ENCODE measurements at places on chromosomes 7 and 10.

DNA sequence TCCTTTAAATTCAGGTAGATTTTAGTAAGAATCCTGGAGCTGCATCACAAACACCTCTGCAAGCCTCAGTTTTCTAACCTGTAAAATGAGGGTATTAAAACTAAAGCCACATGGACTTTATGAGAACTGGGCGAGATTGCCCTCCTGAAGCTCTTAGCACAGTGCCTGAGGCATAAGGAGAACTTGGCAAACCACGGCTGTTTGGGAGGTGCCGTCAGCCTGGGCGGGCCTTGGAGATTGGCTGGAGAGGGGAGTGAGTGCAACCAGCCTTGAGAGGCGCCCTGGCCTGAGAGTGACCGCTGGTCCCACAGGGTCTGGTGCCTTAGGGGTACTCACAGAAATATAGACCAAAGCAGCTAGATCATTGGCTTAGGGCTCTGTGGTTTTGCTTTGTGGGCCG lies 5.4 kb upstream of the TNS3 start:
- DNase-seq = no peak

- no peak for DNase-seq
Measured at GRCh38 chr10:43128958-43129706, 9.1 kb upstream of the CSGALNACT2 start.

GRCh38 chr10:29033311-29033940 lies 255.4 kb upstream of the LYZL1 start:
- no peak for DNase-seq

DNA sequence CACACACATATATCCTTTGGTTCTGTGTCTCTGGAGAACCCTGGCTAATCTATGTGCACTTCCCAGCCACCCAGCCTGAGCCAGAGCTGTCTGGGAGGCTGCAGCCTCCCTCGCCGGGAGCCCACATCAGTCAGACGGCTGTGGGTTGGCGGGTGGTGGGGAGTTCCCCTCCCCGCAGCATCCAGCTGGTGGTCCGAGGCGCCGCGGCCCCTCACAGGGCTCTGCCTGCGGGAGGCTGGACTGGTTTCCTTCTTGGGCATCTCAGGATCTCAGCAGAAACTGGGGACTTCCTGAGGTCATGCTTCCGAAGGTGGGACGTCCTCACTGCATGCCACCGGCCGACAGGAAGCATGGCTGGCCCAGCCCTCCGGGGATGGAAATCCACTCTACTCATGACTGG lies 22.0 kb upstream of the PSMG3 start:
- no peak for DNase-seq

DNA sequence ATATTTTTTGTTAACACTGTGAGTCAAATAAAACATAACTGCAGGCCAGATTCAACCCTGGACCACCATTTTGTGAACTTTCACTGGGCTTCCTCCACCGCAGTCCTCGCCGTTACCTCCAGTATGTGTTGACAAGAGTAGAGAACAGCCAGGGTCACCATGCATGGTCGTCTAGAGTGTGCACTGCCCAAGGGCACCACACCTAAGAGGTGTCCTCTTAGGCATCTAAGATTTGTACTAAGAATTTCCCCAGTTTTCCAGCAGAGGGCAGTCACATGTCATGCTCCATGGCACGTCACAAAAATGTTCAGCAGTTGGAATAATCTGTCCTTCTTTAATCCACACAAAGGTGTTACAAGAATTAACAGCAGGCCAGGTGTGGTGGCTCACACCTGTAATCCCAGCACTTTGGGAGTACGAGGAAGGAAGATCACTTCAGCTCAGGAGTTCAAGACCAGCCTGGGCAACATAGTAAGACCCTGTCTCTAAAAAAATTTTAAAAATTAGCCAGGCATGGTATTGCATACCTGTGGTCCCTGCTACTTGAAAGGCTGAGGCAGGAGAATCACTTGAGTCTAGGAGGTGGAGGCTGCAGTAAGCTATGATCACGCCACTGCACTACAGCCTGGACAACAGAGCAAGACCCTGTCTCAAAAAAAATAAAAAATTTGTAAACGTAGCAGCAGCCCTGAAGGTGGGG lies 71.2 kb upstream of the FOXK1 start:
- peak; percentile 57 for DNase-seq

DNA sequence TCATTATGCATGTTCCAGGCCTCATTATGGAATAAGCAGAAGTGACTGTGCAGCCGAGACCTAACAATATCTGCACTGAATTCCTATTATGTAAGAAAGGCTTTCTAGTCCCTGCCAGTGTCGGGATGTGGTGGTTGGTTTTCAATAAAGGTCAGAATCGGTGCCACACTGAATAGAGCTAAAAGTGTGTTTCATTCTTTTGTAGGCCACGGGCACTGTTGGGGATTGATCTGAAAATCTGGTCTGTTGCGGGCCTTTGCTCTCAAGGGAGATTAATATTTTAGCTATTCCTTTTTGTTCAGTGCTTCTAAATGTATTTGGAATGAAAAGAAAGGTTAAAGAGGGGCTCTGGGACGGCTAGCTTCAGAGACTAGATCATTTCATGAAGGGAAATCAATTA lies 559.4 kb upstream of the GALNT17 start:
- no peak for DNase-seq

- peak; percentile 36 for DNase-seq
Measured at GRCh38 chr10:74103560-74104258, 46.9 kb downstream of the AP3M1 start.

GRCh38 chr7:104264285-104264684 lies 56.5 kb upstream of the ORC5 start:
- DNase-seq = no peak

- no peak for DNase-seq
Measured at GRCh38 chr10:10209167-10209566, 808.5 kb upstream of the CELF2 start.

- no peak for DNase-seq
Measured at GRCh38 chr10:22620929-22621328, 93.4 kb downstream of the PIP4K2A start.

DNA sequence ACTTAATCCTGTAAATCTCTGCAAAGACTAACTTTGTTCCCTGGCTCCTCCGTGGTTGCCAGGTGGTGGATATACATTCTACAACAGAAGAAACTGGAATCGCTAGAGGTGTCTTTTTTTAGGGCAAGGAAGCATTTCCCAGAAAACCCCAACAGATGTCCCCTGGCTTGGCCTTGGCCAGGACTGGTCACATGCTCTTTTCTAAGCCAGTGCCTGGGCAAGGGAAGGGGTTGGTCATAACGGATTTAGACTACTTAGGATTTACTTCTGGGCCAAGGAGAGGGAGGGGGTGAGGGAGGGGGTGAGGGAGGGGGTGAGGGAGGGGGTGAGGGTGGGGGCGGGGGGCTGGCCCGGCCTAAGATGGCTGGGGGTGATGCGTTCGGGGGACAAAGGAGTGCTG lies 105.7 kb downstream of the SNX10 start:
- no peak for DNase-seq

DNA sequence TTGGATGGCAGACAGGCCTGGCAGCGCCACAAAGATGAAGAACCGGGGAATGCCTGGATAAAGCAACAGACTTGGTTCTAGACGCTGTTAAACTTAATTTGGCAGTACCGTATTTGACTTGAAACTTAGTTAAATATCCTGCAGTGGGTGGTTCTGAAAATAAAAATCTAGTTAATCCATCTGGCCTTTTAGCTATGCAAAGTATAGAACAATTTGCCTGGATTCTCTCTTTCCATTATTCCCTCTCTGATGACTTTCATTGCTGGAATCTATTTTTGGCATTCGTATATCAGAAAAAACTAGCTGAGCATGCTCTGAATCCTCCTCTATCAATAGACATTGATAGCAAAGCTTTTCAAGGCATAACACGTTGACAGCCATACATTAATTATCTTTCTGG lies 203.6 kb downstream of the MACC1 start:
- DNase-seq = no peak

- DNase-seq = no peak
Measured at GRCh38 chr10:124157271-124157681, 63.9 kb upstream of the CHST15 start.

GRCh38 chr10:116798859-116799258 lies 50.4 kb upstream of the ENO4 start:
- no peak for DNase-seq

DNA sequence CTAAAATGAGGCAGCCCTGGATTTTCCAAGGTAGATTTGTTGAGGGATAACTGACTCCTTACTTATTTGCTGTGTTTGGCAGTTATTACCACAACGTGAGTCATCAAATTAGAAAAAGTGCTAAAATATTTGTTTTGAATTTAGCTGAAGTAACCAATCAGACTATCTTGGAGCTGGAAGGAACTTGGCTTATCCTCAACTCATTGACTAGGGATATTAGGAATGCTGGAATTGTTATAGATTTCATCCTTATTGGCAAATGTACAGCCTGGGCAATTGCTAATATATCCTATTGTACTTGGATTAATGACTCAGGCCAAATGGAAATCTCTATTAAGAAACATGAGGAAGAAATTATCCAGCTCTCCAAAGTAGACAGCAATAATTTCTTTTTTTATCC lies 1189.0 kb upstream of the LRRN3 start:
- DNase-seq = no peak

GRCh38 chr10:116237260-116237659 lies 35.7 kb downstream of the GFRA1 start:
- DNase-seq = no peak

GRCh38 chr7:108581655-108582491 lies 12.2 kb downstream of the DNAJB9 start:
- DNase-seq = no peak

GRCh38 chr10:76651154-76651553 lies 986.5 kb downstream of the KCNMA1 start:
- no peak for DNase-seq

DNA sequence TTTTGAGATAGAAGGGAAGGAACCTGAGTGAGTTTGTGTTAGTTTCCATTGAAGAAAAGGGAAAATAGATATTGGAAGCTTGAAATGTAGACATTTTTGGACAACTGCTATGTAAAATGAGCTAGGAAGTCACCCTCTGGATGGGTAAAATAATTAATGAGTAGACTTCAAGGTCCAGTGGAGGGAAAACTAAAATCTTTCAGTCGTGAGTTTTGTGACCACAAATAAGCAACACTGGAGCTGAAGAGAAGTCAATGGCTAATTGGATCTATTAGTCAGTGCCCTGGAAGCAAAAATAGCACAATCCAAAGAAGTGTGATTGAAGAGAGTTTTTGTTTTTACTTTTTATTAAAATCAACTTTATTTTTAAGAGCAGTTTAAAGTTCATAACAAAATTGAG lies 123.4 kb downstream of the MYO3A start:
- no peak for DNase-seq

- no peak for DNase-seq
Measured at GRCh38 chr10:1328981-1329614, 272.9 kb downstream of the WDR37 start.
